ENCODE measurements at places on chromosomes 1 and 21.

DNA sequence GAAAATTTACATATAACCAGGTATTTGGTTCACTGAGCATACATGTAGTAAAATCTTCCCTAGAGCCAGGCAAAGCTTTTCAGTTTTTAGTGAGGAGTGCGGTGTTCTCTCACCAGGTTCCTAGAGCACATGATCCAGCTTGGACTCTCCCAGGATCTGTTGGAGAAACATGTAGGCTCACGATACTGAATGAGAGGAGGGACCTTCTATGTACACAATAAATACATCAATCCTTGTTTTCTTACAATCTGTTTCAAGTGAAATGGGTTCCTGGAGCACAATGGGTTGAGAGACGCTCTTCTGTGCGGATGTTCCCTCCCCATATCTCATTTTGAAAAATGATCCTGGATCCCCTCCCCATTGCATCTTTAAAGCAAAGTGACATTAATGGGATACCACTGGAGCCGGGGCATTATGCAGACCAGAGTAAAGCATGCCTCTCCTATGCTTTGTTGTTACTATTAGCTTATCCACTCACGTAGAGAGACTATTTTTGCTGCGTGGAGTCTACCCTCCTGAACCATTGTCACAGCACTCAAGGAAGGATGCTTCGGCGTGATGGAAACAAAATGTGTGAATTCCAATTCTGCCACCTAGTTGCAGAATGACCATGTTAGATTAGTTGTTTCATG, 19.3 kb downstream of the SMYD2 start:
- no peak for DNase-seq

GRCh38 chr21:32108566-32108965, 170.3 kb downstream of the MIS18A start:
- DNase-seq = no peak

DNA sequence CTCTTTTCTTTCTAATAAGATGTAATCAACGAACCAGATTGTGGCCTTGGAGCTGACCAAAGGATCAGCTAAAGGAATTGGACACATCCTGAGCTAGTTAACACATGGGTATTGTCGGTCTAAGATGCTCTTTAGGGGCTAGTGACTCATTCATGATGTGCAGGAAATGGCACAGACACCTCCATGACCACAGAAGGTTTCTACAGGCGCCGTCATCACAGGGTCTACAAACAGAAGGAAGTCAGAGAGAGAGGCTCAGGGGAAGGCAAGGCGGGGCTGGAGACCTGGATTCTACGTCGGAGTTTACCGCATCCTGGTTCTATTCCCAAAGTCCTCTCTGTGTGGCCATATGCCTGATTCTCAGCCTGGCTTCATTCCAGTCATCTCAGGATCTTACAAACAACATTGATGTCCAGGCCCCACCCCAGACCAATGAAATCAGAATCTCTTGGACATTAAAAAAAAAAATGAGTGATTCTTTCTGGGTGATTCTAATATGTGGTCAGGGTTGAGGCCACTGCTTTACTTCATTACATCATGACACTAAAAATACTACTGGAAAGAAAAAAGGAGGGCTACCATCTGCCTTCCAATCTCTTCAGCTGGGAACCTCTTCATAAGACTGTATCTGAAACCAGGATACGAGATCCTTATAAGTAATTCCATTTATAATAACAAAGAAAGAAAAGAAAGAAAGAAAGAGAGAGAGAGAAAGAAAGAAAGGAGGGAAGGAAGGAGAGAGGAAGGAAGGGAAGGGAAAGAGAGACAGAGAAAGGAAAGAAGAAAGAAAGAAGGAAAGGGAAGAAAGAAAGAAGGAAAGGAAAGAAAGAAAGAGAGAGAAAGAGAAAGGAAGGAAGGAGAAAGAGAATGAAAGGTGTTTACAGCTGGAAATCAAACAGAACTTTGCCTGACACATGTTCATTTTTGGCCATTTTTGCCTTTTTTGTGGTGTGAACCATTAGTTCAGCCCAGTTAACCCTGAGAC, 11.6 kb upstream of the KCNJ15 start:
- no peak for DNase-seq

- no peak for DNase-seq
Observed at GRCh38 chr1:10217748-10218441, 7.5 kb downstream of the KIF1B start.

DNA sequence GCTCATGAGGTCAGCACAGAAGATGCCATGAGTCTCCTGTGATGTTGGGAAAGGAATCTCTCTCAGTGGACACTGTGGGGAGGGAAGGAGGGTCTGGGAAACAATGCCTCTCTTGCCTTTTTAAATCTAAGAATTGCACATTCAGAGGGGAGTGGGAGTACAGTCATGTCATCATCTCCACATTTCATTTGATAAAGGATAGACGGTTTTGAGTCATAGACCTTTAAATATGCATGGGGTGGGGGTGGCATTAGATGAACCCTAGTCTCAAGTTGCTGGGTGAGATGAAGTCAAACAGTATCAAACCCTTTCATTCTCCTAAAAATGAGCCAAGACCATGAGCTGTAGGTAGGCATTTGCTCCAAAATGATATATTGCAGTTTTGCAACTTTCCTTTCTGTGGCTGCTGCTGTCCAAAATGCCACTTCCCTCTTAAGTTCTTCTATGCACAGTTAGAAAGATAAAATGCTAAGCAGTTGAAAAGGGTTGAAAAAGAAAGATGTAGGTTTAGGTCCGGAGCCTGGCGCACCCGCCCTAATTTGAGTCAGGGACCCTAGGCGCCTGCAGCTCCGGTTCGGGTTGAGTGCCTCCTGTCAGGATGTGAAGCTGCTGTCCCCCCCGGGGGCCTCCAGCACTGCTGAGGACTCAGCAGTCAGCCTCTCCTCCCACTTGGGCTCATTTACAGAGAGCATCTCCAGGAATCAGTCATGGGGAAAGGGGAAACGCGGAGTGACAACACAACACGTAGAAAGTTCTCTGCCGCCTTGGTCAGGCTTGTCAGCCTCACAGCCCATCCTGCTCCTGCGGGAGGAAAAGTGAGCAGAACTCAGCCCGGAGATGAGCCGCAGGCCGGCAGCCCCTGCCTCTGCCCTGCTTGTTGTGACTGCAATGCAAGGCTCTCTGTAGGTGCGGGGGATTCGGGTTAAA, 479.3 kb upstream of the RUNX1 start:
- DNase-seq = no peak

DNA sequence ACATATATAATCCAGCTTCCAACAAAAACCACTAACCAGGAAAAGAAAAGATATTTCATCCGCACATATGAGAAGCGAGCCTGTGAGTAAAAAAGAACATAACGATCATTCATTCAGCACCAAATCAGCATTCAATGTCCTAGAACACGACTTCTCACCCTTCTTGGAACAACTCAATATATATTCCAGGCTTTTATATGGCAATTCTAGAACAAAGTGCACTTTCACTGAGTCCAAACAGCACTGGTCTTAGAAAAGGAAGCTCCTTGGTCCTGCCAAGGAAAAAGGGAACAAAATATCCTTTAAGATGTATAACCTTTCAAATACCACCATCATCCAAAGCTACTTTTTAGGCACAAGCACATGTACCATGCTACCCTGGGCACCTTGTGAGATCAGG, 44.5 kb downstream of the RPL5 start:
- DNase-seq = no peak

GRCh38 chr1:55584526-55585401, 369.6 kb upstream of the USP24 start:
- peak; percentile 46 for DNase-seq

DNA sequence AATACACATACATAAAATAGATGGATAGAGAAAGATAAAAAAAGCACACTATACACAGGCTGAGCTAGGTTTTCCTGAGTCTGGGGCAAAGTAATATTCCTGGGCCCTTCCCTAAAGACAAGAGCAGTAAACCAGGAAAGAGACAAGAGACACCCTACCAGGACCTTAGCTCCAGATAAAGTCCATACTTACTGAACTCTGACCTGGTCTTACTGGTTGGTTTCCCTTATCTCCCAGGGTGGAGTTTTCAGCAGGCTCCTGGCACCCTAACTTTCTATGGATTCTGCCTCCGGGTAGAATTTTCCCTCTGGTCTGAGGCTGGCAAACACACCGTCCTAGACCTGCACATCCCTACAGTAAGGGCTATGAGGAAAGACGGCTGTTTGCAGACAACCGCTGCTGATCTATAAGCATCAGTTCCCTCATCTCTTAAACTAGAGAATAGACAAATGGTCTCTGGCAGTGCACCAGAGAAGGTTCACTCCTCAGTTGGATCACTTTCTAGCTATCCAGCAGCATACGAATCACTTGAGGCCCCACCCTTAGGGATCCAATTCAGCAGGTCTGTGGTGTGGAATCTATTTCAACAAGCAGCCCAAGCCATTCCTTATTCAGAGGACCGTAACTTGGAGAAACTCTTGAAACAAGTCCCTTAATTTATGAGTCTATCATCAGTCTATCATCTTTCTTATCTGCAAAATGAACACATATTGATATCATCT, 52.0 kb downstream of the ARHGEF11 start:
- DNase-seq = no peak

DNA sequence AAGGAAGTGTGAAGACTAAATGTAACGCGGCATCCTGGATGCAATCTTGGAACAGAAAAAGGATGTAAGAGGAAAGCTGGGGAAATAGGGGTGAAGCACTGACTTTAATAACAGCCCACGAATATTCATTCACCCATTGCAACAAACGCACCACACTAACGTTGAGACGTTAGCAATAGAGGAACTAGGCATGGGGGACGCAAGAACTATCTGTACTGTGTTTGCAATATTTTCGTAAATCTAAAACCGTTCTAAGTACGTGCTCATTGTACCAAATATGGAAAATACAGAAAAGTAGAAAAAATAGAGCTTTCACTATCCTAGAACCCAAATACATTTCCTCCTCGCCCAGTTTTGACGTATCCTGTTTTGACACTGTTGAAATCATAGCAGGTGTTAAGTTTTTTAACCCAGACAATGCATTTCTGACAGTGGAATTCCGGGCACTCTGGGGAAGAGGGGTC, 3.9 kb downstream of the LAPTM5 start:
- no peak for DNase-seq

- DNase-seq = no peak
Observed at GRCh38 chr21:25845729-25846256, 111.0 kb downstream of the GABPA start.

- DNase-seq = peak; percentile 26
Observed at GRCh38 chr1:171740987-171741871, 636 bp downstream of the VAMP4 start.

- DNase-seq = no peak
Observed at GRCh38 chr1:245153552-245154428, 995 bp upstream of the KIF26B start.

DNA sequence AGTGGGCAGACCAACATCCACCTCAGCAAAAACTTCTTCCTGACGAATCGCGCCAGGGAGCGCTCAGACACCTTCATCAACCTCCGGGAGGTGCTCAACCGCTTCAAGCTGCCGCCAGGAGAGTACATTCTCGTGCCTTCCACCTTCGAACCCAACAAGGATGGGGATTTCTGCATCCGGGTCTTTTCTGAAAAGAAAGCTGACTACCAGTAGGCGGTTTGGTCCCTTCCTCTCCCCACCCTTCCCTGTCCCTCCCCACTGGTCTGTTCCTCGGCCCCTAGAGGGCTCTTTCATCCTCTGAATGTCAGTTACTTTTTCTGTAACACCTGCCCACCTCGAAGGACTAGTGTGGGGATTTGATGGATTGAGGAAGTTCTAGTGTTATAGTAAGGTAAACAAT, 46.9 kb downstream of the CAPN2 start:
- no peak for DNase-seq

GRCh38 chr1:212488436-212489283, 55.9 kb downstream of the NENF start:
- no peak for DNase-seq

DNA sequence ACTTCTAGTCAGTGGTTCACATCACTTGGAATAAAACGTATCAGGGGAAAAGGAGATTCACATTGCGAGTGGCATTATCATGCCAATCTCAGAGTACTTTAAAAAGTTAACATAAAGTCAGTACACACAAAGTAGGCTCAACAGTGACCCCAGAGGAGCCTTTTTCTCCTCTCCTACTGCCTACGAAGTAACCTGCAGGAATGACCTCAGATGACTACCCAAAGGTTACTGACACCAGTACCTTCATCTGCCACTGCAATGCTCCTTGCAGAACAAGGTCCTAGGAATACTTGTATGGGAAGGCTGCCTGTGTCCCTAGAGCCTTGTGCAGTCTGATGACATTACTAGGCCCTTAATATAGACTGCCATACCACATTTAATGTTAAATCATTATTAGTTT, 389.8 kb upstream of the LYPLAL1 start:
- DNase-seq = no peak

DNA sequence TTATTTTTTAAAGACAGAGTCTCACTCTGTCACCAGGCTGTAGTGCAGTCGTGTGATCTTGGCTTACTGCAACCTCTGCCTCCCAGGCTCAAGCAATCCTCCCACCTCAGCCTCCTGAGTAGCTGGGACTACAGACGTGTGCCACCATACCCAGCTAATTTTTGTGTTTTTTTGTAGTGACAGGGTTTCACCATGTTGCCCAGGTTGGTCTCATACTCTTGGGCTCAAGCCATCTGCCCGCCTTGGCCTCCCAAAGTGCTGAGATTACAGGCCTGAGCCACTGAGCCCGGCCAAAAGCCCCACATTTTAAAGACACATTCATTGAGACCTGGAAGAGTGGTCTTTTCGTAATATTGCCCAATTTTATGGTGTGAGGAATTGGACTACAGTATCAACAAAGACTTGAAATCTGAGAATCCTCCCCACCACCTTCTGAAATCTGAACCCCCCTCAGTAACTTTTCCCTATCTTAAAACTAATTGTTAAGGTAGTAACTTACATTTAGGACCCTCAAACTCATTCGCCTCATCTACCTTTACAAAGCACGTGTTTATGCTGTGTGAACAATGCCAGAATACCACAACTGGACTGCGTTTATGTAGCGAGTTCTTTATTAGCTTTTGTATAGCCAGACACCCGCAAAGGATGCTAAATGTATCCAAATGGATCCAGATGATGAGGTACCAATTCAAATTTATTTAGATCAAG, 2.7 kb downstream of the ERRFI1 start:
- DNase-seq = no peak

All from NCI-H748 treated with DMSO at 0.1 percent for 48 hours (cell line).